ENCODE measurements at places on chromosomes 5 and 9.

DNA sequence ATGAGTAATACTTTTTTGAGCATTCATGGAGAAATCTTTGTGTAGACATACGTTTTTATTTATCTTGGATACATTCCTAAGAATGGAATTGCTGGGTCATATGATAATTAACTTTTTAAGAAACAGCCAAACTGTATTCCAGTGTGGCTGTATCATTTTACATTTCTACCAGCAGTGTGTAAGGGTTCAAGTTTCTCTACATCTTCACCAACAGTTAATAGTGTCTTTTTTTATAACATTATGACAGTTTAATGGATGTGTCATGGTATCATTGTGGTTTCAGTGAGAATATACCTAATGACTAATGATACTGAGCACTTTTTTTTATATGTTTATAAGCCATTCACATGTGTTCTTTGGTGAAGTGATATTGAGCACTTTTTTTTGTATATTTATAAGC lies 52.4 kb downstream of the NIPBL start:
- peak; percentile 79 for DNase-seq

- no peak for DNase-seq
Observed at GRCh38 chr9:34498553-34498952, 24.2 kb downstream of the ENHO start.

DNA sequence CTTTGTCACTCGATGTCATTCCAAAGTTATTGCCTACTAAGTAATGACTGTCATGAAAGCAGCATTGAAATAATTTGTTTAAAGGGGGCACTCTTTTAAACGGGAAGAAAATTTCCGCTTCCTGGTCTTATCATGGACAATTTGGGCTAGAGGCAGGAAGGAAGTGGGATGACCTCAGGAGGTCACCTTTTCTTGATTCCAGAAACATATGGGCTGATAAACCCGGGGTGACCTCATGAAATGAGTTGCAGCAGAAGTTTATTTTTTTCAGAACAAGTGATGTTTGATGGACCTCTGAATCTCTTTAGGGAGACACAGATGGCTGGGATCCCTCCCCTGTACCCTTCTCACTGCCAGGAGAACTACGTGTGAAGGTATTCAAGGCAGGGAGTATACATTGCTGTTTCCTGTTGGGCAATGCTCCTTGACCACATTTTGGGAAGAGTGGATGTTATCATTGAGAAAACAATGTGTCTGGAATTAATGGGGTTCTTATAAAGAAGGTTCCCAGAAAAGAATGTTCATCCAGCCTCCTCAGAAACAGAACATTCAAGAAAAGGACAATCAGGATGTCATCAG lies 11.3 kb downstream of the TLR4 start:
- no peak for DNase-seq

GRCh38 chr5:8826508-8826907 lies 719.4 kb downstream of the SEMA5A start:
- no peak for DNase-seq

DNA sequence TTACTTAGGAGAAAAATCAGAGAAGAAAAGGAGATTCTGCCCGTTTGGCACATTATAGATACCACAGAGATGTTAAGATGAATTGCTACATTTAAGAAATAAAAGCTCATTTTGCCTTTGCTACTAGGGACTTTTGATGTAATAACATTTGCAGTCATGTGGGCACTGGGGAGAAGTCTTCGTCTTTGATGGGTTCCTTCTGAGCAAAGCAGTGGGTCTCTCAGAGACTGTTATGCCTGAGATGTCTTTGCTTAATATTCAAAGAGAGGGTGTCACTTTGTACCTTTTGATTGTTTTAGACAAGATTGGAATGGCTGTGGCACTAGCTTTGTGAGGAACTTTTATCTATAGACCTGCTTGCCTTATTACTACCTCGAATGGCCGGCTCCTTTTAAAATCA lies 25.0 kb downstream of the SLC25A25 start:
- DNase-seq: no peak

- peak; percentile 54 for DNase-seq
Observed at GRCh38 chr9:684054-684890, 157.2 kb upstream of the DMRT1 start.

GRCh38 chr5:6407558-6408259 lies 29.4 kb upstream of the MED10 start:
- DNase-seq: no peak

GRCh38 chr5:77073667-77074066 lies 13.4 kb downstream of the ZBED3 start:
- DNase-seq: no peak

- DNase-seq: peak; percentile 54
Observed at GRCh38 chr5:158953929-158954534, 145.7 kb downstream of the EBF1 start.

DNA sequence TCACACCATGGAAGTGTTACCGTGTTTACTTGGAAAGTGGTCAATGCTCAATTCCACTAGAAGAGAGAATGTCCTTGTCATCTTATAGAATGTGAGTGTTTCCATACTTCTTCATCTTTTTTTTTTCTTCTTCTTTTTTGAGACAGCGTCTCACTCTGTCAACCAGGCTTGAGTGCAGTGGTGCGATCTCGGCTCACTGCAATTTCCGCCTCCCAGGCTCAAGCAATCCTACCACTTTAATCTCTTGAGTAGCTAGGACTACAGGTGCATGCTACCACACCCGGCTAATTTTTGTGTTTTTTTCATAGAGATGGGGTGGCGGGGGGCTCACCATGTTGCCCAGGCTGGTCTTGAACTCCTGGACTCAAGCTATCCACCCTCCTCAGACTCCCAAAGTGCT lies 137.3 kb upstream of the PCA3 start:
- DNase-seq: no peak

All from fibroblast of skin of back (primary cell).